ENCODE measurements at places on chromosomes 16 and 17.
A peak's percentile ranks its signal among the peaks of the same experiment; 100 is the strongest.

DNA sequence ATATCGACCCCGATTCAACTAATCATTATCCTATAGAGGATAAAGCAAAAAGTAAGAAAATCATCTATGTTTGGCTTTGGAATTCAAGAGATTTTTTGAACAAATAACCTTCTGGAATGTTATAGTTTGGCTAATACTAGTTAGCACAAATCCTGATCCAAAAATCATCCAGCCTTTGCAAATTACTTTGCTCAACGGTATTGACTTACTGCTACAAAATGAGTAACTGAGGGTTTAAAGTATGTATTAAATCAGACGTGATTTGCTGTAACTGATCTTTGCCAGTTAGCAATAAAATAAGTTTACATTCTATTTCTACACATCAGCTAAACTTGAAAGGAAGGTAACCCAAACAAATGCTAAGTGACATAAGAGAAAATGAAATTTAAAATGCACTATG lies 6.5 kb downstream of the MED13 start:
- no peak for DNase-seq

DNA sequence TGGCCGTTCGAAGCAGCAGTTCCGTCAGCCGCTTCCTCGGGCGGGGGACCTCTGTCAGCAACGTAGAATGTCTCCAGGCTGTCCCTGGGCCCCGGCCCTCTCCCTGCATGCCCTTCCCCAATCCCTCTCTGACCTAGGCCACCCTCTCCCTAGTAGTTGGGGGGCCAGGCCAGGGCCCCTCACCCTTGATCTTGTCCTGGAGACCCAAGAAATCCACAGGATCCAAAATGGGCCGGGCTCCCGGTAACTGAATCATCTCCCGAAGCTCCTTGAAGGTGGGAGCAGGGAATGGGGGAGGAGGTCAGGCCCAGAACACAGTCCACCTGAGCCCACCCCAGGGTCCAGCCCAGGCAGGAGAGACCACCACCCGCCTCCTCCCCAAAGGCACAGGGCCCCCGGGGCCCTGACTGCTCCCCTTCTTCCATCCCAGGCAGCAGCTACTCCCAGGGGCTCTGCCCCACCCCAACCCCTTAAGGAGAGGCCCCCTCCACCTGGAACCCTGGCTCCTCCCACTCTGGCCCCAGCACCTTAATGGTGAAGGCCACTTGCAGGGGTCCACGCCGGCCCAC lies 4.7 kb upstream of the GRIN2C start:
- DNase-seq: no peak

GRCh38 chr16:22683730-22684573 lies 130.0 kb upstream of the HS3ST2 start:
- DNase-seq: no peak

DNA sequence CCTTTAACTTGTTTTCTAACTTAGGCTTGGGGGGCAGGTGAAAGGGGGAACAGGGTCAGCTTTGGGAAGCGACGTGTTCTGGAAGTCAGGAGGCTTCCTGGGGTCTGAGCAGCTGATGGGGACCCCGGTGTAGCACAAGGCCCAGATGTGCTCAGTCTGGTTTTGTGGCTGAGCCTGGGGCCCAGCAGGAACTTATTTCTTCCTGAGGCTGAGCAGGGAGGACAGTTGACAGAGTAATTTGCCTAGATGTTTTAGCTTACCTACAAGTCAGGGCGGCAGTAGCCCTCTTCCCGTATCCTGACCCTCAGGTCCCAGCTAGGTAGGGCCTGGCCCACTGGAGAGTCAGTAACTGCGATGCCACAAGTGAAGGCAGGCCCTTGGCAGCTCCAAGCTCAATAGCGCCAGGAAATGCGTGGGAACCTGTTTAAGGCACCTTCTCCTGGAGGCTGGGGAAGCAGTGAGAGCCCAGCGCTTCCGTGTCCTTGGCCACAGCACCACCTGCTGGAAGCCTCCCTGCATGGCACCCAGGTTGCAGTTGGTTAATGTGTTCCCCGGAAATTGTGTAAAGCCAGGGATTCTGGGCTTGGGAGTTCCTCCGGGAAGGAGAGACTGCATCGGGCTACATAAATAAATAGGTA lies 5.2 kb downstream of the CCR7 start:
- DNase-seq: peak; percentile 74

- peak; percentile 78 for DNase-seq
These were observed 597 bp downstream of the LIG3 start for GRCh38 chr17:34980681-34981537.

GRCh38 chr16:52364500-52364899 lies 182.4 kb downstream of the TOX3 start:
- no peak for DNase-seq

DNA sequence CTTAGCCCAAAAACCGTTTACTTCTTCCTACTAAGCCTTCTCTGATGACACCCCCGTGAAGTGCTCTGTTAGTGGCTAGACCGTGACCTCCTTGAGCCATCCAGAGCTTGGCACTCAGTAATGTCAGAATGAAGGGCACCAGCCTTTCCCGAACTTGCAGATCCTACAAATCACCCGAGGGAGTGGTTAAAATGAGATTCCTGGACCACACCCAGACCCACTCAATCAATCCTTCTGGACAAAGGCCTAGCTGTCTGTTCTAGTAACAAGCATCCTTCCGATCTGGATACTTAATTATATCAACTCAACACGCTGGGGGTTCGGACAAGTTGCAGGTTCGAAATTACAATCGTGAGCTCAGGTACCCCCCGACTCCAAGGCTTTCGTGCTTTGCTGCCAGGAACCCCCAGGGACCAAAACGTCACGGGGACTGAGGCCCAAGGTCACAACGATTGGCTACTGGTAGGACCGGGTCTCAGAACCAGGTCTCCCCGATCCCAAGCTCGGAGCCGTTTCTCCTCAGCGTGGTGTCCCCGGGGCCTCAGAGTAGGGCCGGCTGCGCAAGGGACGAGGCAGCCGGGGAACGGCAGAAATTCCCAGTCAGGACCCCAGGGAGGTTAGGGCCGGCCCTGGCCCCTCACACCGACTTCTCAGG lies 527 bp downstream of the CIAPIN1 start:
- peak; percentile 11 for DNase-seq

- DNase-seq: no peak
These were observed 86.9 kb downstream of the SEC14L1 start for GRCh38 chr17:77227461-77228240.

- no peak for DNase-seq
These were observed 218.5 kb upstream of the RPL38 start for GRCh38 chr17:73984941-73985340.

DNA sequence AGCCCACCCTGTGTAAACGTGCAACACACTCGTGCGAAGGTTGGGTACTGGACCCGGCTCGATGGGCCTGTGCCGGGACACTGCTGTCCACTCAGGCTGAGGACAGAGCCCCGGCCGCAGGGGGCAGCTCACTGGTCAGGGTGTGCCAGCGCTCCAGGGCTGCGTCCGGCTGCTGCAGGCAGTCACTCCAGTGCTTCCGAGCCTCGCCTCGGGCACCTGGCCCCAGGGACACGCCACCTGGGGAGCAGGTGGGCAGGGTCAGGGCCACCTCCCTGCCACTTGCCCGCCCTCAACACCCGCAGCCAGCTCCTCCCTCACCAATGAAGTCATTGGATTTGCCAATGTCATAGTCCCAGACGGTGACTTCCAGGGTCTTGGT lies 4.7 kb downstream of the DOC2A start:
- DNase-seq: no peak

DNA sequence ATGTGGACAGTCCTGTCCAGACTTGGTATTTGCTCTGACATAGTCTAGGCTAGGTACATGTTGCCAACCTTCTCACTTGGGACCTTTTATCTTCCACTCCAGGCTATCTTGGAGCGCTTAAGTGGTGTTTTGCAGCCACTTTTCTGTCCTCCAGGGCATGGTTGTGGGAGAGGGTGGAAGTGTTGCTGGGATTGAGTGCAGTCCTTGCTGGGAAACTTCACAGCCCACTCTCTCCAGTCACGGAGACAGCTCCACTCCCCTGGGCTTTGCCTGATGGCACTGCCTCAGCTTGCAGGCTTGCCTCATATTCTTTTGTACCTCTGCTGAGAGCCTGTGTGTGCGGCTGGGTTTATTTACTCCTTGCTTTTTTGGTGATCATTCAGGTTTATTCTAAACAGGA lies 17.4 kb downstream of the RPA1 start:
- DNase-seq: no peak

DNA sequence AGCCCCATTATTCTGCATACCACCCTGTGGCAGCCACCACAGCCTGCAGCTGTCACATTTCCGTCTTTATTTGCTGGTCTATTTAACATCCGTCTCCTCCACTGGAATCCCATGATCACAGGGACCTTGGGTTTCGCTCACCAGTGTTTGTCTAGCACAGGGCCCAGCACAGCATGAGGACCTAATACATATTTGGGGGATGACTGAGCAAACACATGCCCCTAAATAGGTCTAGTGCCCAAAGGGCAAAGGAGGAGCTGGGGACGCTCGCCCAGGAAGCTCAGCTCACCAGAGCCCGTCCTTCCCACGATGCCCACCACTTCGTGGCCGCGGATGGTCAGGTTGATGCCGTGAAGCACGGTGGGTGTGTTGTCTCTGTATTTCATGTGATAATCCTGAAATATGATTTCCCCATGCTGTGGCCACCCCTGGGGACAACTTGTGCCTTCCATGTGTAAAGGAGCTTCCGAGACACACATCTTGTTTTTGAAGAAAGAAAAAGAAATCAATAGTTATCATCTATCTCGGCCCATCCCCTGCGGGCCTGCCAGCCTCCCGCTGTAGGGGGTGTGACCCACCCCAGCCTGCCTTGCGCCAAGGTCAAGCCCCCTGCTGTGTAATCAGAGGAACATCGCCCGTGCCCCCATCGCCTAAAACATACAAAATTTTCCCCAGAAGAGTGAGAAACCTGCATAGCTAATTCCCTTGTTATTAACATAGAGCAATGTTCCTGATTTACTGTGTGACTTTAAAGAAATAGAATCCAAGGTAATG lies 21.0 kb upstream of the ABCC12 start:
- DNase-seq: no peak

- no peak for DNase-seq
These were observed 2.2 kb downstream of the DPEP1 start for GRCh38 chr16:89615596-89616090.

DNA sequence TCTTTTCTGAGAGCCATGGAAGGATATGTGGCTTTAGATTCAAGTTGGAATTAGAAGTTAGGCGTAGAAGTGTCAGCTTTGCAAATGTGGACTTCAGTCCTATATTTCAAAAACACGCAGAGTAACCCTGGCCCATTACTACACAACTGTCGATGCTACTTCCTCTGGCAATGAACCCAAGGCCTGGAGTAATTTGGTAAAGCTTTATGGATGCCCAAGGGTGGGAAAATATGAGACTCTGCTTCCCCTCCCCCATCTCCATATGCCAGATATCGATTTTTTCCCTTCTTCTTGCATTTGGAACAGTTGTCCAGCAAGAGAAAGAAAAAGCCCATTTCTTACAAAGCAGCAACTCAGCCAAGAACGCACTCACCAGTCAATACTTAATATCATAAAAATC lies 2.9 kb upstream of the MAP1LC3B start:
- DNase-seq: no peak

- no peak for DNase-seq
These were observed at the start of gene MT4 for GRCh38 chr16:56564793-56565477. MT4 (plus strand) TSS chr16:56565073; CDS start chr16:56565129, 56 bp downstream.

- DNase-seq: no peak
These were observed 78.1 kb downstream of the LMF1 start for GRCh38 chr16:892536-893255.

DNA sequence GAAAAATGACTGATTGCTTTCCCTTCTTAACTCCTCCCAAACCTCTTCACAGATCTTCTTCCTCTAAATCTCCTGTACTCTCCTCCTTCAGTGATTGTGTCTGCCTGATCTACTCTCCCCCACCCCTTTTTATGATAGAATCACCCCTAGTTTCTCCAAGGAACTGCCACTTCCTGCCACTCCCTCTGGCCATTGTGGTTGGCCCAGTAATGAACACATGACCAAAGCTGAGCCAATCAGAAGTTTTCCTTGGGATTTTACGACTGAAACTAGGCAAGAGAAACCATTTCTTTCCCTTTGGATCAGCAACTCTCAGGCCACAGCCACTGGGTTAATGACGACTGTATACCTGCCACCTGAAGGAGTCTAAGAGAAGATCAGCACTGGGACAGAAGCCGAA lies 15.9 kb downstream of the IRX3 start:
- DNase-seq: no peak

DNA sequence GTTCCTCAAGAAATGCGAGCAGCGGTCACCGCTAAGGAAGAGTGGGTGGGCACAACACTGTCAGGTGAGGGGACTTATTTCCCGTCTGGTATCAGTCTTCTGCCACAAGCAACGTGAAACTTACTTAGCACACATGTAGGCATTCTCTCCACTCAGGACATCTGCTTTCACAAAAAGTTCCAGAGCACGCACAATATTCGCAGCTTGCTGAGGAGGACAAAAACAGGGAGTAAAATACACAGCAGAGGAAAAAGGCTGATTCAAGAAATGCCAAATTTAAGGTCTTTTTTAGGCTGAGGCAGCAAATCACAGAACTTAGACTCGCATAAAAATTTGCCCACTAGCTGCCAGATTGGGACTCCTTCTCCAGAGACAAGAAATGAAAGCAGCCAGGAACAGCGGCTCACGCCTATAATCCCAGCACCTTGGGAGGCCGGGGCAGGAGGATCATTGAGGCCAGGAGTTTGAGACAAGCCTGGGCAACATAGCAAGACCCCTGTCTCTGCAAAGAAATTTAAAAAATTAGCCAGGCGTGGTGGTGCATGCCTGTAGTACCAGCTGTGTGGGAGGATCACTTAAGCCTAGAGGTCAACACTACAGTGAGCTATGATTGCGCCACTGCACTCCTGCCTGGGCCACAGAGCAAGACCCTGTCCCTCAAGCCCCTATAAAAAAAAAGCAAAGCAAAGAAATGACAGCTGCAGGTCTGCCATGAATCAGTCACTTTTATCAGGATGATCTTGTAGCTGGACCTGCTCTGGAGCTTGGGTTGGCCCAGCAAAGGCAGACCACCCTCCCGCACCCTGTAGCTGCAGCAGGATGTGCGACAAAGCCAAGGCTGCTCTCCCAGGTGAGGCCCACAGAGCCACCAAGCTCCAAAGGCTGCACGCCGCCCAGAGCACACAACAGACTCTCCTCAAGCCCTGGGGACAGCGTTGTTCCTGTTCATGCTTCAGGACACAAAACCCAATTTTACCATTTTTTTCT lies 20.5 kb downstream of the USP36 start:
- DNase-seq: no peak

DNA sequence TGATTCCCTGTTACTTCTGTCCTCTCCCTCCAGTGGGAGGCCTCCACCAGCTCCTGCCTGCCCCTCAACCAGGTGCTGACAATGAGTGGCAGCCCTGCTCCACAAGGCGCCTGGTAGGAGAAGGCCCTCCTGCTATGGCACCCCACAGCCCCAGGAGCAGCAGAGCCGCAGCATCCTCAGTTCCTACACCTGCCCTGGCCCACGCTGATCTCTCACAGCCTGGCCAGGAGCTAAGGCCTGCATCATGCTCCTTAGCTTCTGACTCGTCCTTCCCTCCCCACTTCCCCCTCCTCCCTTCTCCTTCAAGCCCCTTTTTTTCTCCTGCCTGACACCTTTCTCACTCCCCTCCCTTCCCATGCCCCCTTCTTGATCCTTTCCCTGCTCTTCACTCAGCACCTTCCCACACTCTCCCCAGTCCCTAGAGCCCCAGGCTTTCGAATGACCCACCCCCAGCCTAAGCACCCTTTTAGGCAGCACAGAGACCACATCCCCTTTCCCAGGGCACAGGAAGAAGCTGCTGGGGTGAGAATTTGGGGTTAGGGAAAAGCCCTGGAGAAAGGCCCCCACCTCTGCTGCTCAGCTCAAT lies 6.5 kb downstream of the PROCA1 start:
- DNase-seq: no peak
